ENCODE measurements at places on chromosomes 11 and 22.
A peak's percentile ranks its signal among the peaks of the same experiment; 100 is the strongest.

GRCh38 chr11:129853518-129854231, 38.0 kb downstream of the TMEM45B start:
- DNase-seq: no peak

GRCh38 chr11:78030429-78031325, 7.6 kb upstream of the KCTD14 start:
- DNase-seq: peak; percentile 19

GRCh38 chr11:76307978-76308747, 72.8 kb downstream of the THAP12 start:
- DNase-seq: no peak

- DNase-seq: no peak
Measured at GRCh38 chr11:128933481-128934178, 9.0 kb downstream of the TP53AIP1 start.

DNA sequence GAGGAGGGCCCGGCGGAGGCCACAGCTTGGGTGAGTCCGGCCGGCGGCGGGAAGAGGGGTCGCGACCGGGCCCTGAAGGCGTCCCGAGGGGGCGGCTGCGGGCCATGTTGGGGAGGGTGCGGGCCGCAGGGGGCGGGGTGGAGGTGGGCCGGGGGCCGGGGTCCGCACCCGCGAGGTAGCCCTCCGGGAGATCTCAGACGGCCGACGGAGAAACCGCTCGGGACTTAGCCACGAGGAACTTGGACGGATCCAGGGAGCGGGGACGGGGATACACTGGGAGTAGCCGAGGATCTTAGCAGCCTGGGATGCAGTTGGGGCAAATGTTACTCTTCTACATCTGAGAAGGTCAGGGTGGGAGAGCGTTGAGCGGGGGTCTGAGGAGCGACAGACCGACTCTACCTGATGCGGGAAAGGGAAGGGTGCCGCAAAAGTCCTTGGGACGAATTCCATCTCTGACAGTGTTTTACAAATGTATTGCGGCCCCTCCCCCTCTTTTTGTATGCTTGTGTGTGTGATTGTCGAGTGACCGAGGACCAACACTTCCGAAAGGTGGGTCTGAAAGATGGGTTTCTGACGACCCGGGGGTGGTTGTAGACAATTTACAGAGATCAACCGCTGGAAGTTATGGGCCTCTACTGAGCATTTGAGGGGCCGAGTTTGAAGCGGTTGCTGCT, 658 bp downstream of the STIP1 start:
- no peak for DNase-seq

- no peak for DNase-seq
Measured at GRCh38 chr11:125382314-125382791, 113.7 kb downstream of the FEZ1 start.

DNA sequence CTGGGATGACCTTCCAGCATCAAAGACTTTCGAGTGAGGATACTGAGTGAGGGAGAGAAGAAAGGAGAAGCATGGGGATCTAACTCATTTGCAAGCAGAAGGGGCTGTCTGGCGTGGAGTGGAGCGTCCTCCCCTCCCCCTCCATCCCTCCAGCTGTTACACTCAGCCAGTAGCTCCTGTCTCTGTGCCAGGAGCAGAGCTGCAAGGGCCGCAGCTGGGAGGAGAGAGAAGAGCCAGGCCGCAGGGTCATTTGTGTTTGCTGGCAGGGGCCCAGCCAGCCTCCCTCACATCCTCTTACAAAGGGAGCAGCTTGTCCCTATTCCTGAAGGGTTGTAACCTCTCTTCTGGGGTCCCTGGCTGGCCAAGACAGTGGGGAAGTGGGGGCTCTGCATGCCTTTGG, 57.9 kb downstream of the NECTIN1 start:
- DNase-seq: no peak

DNA sequence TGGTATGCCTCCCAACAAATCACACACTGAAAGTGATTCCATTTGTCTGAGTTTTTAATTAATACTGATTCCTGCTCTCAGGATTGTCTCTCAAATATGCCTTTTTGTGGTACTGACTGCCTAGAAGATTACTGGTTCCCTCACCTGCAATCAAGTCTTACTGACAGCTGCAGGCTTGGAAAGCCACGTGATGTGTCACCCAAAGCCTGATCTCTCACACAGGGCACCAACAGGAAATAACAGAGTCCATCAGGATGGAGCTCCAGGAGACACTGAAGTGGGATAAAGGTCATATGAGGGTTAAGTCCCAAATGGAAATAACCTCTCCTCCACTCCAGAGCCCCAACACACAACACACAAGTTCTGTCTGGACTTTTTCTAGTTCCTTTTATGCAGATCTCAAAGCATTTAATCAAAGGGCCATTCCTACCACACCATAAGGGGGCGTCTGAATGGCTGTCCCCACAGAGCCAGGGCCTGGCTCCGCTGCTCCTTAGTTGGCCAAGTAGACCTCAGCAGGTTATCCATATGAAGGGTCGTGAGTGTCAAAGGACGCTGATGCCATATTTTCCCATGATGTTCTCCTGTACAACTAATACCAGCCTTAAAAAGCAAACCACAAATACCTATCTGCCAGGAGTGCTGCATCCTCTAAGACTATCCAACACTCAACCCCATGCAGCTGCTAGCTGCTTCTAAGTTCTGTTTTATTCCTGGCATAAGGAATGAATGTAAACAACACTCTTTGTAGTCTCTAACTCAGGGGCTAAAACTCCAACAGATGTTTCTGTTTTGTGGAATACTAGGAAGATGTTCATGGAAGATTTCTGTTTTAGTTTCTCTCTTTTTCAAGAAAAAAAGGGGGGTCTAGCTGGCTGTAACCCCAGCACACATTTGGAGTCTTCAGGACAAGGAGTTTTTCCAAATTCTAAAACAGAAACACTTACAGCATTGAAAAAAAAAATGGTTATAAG, 13.0 kb downstream of the SCUBE2 start:
- no peak for DNase-seq

- no peak for DNase-seq
Measured at GRCh38 chr11:57485217-57485990, 25.1 kb downstream of the RTN4RL2 start.

DNA sequence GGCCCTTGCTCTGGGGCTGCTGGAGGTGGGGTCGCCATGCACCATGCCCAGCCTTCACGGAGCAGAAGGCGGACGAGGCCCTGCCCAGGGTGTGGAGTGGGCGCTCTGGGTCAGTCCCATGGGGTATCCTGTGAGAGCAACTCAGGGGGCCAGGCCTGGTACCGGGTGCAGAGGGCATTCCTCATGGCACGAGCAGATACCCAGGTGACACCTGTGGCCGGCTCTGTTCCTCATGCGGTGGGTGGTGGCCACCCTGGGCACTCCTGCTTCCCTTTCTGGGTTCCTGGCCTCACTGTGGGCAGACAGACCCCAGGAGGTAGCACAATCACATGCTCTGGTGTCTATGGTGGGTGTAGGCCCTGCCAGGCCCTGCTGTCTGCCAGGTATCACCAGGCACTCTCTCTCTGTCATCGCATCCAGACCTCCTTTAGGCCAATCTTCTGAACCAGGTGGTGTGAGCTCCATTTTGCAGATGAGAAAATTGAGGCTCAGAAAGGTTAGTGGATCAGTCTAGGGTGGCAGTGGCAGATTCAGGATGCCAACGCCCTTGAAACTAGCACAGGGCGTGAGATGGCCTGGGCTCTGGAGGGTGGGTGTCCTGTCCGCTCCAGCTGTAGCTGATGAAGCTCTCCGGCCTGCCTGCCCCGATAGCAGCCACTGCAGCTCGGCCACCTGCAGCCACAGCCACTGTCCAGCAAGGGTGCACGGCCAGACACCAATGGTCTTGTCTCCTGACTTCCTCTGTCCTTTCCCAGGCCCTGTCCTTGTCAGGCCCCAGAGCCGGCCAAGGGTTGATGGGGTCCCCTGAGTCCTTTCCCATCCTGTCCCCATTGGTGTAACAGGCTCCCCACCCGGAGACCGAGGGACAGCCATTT, 15.1 kb downstream of the DGKZ start:
- no peak for DNase-seq

DNA sequence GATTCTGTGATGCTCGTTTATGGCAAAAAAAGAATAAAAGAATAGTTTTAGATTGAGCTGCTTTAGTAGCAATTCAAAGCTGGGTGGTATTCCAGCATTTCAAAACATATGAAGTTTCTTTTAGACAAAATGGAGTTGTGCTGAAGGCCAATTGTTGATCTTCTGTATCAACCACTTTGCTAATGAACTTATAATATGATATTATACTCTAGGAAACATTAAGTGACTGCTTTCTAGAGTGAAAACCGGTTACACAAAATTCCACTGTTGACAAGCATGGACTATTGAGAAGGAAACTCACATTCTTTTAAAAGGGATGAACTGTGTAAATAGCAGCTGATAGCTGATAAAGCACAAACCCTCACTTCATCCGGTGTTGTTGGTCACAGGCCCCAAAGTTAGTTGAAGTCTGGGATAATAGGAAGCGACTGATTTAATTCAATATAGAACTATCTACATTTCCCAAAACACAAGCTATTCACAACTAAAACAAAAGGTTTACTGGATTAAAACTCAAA, 255.1 kb downstream of the CADM1 start:
- DNase-seq: no peak

DNA sequence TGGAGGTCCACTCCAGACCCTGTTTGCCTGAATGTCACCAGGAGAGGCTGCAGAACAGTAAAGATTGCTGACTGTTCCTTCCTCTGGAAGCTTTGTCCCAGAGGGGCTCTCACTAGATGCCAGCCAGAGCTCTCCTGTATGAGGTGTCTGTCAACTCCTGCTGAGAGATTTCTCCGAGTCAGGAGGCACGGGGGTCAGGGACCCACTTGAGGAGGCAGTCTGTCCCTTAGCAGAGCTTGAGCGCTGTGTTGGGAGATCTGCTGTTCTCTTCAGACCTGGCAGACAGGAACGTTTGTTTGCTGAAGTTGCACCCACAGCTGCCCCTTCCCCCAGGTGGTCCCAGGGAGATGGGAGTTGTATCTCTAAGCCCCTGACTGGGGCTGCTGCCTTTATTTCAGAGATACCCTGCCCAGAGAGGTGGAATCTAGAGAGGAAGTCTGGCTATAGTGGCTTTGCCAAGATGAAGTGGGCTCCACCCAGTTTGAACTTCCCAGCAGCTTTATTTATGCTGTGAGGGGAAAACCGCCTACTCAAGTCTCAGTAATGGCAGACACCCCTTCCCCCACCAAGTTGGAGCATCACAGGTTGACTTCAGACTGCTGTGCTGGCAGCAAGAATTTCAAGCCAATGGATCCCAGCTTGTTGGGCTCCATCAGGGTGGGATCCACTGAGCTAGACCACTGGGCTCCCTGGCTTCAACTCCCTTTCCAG, 99.4 kb downstream of the PDE3B start:
- no peak for DNase-seq

DNA sequence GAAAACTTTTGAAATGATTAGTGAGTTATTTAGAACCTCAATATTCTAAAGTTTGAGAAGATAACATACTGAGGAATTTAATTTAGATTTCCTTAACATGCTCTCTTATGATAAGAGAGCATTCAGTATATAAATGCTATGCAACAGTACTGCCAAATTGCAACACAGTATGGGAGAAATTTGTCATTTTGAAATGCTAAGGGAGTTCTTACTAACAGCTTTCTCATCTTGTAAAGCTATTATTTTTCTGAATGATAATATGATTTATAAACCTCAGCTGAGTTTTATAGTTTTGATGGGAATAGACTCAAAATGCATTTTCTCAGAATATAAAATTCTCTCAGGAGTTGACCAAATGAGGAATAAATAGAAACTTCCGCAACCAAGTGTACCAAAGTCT, 108.4 kb downstream of the SPON1 start:
- no peak for DNase-seq

DNA sequence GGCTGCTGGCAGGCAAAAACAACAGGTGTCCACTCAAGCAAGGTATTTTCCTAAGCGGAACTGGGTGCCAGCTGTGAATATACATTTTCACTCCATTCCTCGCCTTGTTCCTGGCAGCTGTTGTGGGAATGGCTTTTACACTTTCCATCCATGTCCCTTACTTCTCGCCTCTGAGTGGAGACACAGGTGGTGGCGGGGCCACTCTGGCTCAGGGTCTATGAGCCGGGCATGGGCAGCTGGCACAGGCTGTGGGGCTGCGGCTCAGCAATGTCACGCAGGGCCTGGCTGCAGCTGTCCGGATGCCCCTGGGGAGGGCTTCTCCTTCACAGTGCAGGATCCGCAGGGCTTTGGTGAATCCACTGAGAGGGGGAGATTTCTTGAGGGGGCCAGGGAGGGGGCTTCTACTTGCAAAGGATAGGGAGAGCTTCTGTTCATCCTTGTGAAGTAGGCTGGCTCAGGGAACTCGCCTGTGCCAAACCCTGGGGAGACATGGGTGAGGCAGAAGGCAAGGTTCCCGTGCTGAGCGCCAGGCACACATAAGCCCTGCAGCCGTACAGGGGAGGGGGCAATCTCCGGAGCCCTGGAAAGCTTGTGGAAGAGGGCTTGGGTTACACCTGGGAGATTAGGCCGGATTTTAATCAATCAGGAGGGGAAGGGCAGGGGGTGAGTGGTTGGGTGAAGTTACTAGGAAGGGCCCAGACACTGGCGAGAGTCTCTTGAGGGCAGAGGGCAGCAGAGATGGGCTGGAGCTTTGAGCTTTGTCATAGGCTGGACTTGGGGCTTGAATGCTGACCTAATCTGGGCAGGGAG, 45.7 kb downstream of the KCNQ1OT1 start:
- no peak for DNase-seq

DNA sequence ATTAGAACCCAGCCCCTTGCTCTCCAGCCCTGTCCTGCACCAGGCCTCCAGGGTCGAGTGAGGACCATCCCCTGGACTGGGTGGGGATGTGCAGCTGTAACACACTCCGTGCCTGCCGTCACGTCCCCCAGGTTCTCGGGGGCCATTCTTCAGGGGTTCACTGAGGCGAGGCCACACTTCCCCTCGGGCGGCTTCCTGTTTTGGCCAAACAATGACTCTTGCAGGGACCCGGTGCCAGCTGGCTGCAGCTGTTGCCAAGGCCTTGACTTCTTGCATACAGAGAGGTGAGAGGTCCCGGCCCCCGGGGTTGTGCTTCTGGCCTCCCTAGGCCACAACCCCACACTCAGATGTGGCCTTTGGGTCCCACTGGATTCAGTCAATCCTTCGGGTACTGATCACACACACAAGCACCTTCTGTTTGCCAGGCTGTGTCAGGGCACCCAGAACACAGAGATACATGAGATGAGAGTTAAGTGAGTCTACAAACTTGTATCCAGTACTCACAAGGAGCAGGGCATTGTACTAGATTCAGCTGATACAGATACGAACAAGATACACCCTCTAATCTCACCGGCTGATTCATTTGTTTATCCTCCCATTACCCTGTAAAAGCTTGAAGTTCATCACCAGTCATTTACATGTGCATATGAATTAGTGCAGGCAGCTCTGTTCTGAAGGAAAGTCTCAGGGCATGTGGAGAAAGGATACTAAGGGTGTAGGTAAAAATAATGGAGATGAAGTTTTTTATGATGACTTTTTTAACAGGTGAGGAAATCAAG, 32.9 kb downstream of the LRRC32 start:
- no peak for DNase-seq

DNA sequence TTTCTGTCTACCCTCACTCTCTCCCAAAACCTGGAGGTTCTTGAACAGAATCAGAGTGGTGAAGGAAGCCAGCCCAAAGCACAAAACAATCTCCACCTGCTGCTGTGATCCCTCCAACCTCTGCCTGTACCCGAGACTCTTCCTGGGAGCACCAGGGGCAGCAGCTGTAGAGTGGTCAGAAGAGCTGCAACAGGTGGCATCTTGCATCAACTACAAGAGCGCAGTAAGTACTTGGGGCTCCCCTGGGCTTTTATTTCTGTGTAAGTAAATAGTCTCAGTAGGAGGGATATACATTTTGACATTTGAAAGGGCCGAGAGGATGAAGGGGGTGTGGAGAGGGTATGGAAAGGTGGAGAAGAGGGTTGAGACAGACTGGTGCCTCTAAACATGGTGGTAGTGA, 8.3 kb upstream of the UBQLNL start:
- DNase-seq: no peak
